ENCODE measurements at places on chromosomes 11 and 22. TPM values are rescaled to one million over a fixed set of nuclear protein-coding genes. Genes with fewer than 3 reads are reported as not detected.

Gene MAPK11
- total RNA-seq: 131 TPM

Gene ROM1
- total RNA-seq: 1.3 TPM

GRCh38 chr11:680970-681369 lies 14.1 kb downstream of the DEAF1 start:
- H3K27ac ChIP-seq: no peak overlapping the region
- peaks cover 3% of the 10 kb centered on the region for H3K36me3 ChIP-seq
- H3K4me3 ChIP-seq: no peak overlapping the region

DNA sequence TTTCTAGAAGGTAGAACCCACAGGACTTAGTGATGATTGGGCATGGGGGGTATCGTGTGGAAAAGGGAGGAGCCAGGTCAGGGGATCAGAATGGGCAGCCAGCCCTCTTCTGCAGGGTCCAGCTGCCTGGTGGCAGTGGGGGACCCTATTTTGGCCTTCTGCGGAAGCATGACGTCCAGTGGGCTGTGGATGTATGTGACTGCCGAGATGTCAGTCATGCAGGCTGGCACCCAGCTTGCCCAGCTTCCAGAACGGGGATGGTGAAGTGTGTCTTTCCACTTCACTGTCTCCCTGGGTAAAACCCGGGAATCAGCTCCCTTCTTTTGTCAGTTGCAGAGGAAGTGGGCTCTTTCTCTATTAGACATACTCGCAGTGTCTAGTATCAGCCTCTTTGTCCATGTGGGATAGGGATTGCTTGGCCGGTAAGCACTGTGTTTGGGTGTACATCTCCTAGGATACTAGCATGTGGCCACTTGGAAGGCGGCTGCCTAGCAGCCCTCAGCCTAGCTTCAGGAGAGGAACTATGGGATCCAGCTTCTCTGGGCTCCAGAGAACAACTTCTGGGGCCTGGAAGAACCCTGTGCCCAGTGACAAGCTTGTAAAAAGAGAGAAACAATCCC lies 51.4 kb downstream of the GRIK4 start:
- no peak overlapping the region for H3K27ac ChIP-seq
- DNase-seq: no peak
- H3K36me3 ChIP-seq: no peaks in the 10 kb centered on the region
- H3K4me1 ChIP-seq: peaks cover 25% of the 10 kb centered on the region
- peaks cover 8% of the 10 kb centered on the region for H3K27me3 ChIP-seq

Gene DHCR7
- total RNA-seq: 145 TPM

GRCh38 chr11:62020661-62021060 lies 53.2 kb upstream of the FTH1 start:
- no peak overlapping the region for H3K27ac ChIP-seq
- peaks cover 2% of the 10 kb centered on the region for H3K36me3 ChIP-seq
- H3K4me3 ChIP-seq: no peak overlapping the region
- H3K4me1 ChIP-seq: no peaks in the 10 kb centered on the region
- H3K27me3 ChIP-seq: no peaks in the 10 kb centered on the region

DNA sequence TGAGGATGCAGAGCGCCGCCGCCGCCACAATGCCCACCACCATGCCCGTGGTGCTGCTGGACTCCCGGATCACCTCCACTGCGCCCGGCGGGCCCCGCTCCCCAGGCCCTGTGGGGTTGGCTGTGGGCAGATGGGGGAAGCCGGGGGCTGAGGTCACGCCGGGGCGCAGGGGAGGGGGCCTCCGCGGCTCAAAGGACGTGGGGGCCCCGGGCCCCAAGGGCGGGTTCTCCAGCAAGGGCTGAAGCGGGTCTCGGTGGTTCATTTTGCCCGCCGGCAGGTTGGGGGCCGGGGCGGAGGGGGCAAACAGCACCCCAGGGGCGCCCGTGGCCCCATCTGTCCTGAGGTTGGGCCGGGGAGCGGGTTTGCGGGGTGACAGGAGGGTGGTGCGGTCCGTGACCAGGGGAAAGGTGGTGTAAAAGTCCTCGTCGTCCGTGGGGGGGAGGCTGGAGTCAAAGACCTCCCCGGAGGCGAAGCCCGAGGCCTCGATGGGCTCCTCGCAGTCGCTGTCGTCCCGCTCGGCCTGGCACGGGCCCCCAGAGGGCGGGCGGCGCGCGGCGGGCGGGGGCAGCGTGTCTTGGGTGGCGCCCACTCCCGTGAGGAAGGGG lies 16.5 kb downstream of the SLC22A12 start:
- no peaks in the 10 kb centered on the region for H3K36me3 ChIP-seq
- H3K4me3 ChIP-seq: no peak overlapping the region
- DNase-seq: no peak

GRCh38 chr11:17652556-17652955 lies 66.8 kb upstream of the MYOD1 start:
- H3K4me1 ChIP-seq: peaks cover 4% of the 10 kb centered on the region
- no peak for DNase-seq
- no peak overlapping the region for H3K27ac ChIP-seq
- H3K36me3 ChIP-seq: peaks cover 13% of the 10 kb centered on the region
- H3K4me3 ChIP-seq: no peak overlapping the region

GRCh38 chr22:50018608-50019285 lies 6.2 kb upstream of the IL17REL start:
- H3K36me3 ChIP-seq: peaks cover 8% of the 10 kb centered on the region
- H3K4me1 ChIP-seq: no peaks in the 10 kb centered on the region
- no peak overlapping the region for H3K27ac ChIP-seq
- DNase-seq: no peak

- peaks cover 29% of the 10 kb centered on the region for H3K4me1 ChIP-seq
- no peaks in the 10 kb centered on the region for H3K36me3 ChIP-seq
- no peak for DNase-seq
Measured at GRCh38 chr11:134637091-134638015, 225.3 kb upstream of the B3GAT1 start.

DNA sequence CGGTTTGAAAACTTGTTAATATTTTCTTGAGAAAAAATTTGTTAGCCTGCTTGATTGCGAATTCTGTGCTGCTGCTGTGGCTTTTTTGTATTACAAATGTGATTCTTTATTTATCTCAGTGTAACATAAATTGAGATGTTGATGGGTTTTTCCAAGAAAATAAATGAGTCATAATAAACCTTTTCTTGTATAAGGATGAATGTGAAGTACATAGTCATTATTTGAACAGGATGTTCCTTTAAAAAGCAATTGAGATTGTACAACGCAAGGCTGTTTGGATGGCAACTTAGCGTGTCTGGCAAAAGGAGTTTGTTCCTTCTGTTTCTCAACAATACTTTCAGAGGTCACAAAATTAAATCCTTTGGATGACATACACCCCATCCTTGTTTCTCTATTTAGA lies 24.6 kb upstream of the CARD18 start:
- no peak overlapping the region for H3K4me3 ChIP-seq
- no peak for DNase-seq
- no peaks in the 10 kb centered on the region for H3K36me3 ChIP-seq
- H3K4me1 ChIP-seq: no peaks in the 10 kb centered on the region
- no peaks in the 10 kb centered on the region for H3K27me3 ChIP-seq
- no peak overlapping the region for H3K27ac ChIP-seq

DNA sequence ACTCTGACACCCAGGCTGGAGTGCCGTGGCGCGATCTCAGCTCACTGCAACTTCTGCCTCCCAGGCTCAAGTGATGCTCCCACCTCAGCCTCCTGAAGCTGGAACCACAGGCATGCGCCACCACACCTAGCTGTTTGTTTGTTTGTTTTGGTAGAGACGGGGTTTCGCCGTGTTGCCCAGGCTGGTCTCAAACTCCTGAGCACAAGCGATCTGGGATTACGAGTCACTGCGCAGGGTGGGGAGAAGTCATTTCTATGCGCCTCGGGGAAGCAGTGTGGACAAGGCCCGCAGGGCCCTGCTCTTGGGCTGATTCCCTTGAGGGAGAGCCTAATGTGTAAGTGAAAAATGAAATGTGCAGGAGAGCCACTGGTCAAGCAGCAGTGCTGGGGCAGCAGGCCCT lies 19.6 kb upstream of the SEPTIN5 start:
- DNase-seq: no peak
- peaks cover 2% of the 10 kb centered on the region for H3K4me1 ChIP-seq
- H3K36me3 ChIP-seq: no peaks in the 10 kb centered on the region

DNA sequence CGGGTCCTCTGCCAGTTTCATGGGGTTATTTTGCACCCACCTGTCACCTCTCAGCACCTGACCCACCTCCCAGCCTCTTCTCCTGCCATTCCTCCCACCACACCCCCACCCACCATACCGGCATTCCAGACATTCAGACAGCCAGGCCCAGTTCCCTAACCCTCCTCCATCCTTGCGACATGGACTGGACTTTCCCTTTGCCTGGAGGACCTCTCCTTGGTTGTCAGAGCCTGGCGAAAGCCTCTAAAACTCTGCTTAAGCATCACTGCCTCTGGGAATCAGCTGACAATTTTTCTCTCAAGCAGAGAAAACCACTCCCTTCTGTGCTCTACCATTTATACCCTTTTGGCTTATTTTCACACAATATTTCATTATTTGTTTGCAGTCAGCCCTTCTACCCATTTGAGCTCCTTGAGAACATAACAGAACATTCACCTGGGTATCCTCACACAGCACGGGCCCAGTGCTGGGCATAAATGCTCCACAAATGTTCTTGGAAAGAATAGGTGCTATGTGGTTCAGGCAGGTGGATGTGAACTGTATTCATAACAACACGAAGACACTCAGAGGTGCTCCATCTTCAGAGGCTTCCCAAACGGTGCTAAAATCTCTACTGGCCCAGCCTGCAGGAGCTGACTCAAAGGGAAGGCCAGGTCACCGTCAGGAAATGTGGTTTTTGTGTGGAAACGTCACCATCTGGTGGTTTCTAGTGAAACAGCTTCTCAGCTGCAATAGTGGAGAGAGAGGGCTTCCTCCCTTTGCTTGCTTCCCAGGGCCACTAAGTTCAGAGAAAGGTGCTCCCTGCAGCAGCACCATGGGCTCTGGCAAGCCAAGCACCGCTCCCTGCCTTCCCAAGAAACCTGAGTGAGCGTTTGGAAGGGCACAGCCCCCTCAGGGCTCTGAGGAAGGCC lies 10.4 kb downstream of the SPATA19 start:
- H3K4me3 ChIP-seq: no peak overlapping the region
- H3K27me3 ChIP-seq: peaks cover 9% of the 10 kb centered on the region
- DNase-seq: peak; percentile 47
- H3K27ac ChIP-seq: peak overlapping the region; percentile 38

Gene PRODH
- 4.0 TPM for total RNA-seq

DNA sequence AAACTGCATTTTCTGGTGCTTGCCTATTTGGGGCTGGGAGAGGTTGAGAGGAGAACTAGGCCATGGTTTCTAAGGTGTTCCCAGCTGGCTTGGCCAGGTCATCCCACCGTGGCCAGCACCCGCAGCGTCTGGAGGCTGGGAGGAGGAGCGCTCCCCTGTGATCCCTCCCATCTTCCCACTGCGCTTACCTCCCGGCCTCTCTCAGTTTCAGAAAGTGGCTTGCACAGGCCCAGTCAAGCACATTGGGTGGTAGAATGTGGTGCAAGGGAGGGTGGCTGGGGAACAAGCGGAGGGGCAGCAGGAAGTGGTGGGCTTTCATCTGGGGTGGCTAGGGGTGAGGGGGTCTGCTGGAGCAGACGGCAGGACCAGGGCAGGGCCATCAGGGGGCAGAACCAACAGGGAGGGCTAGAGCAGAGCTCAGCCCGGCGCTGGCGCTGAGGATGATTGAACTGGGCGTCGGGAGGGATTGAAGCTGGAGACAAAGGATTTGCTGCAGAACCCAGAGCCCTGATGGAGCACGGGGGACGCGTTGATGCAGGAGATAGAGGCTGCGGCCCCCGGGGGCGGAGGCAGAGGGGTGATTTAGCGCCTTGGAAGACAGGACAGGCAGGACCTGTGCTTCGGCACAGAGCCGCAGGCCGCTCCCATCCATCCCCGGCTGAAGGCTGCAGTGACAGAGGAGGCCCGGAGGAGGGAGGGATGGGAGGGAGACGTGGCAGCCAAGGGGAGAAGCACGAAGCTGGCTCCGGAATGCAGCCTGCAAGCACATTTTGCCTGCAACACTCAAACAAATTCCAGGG lies 76.0 kb downstream of the TRIM29 start:
- H3K36me3 ChIP-seq: no peaks in the 10 kb centered on the region
- H3K4me3 ChIP-seq: no peak overlapping the region
- H3K4me1 ChIP-seq: peaks cover 18% of the 10 kb centered on the region
- H3K27ac ChIP-seq: no peak overlapping the region

DNA sequence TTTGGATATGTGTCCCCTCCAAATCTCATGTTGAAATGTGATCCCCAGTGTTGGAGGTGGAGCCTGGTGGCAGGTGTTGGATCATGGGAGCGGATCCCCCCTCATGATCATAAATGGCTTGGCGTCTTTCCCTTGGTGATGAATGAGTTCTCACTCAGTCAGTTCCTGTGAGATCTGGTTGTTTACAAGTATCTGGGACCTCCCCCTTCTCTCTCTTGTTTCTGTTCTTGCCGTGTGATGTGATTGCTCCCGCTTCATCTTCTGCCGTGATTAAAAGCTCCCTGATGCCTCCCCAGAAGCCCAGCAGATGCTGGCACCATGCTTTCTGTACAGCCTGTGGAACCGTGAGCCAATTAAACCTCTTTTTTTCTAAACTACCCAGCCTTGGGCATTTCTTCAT lies 102.2 kb downstream of the SEZ6L start:
- H3K36me3 ChIP-seq: peaks cover 4% of the 10 kb centered on the region
- no peak overlapping the region for H3K27ac ChIP-seq
- H3K27me3 ChIP-seq: no peaks in the 10 kb centered on the region
- DNase-seq: no peak
- no peak overlapping the region for H3K4me3 ChIP-seq

- H3K27me3 ChIP-seq: peaks cover 2% of the 10 kb centered on the region
- H3K4me3 ChIP-seq: no peak overlapping the region
- no peak overlapping the region for H3K27ac ChIP-seq
Measured at GRCh38 chr11:83549984-83550667, 264.0 kb upstream of the CCDC90B start.

DNA sequence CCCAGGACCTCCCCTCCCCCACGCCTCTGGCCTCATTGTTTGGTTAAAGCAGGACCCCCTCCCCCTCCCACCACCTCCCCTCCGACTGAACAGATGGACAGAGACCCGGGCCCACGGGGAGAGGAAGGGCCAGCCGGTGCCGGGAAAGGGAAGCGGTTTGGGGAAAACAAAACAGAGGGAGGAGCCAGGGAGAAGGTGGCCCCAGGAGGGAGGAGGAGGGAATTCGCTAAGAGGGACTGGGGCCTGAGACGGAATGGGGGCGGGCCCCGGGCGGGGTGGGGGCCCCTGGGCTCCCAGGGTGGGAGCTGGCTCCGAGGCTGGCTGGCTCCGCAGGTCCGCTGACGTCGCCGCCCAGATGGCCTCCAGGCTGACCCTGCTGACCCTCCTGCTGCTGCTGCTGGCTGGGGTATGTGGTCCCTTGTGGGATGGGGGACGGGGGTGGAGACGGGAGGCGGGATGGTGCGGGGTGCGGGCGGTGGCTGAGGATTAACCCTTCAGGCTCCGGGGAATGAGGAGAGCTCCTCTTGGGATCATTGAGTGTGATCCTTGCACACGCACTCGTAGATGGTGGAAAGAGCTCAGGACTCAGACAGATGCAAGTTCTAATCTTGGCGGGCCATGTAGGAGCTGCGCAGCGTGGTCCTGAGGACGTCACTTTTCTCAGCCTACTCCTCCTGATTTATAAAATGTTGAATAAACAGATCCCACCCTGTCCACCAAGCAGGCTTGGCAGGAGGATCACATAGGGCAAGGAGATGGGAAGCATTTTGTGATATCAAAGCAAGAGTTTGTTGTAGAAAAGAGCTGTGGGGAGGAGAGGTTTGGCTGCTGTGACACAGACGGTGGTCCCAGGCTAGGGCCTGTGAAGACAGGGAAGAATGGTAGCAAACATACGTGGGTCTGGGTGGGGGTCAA lies 688 bp downstream of the SERPING1 start:
- H3K36me3 ChIP-seq: no peaks in the 10 kb centered on the region
- peaks cover 46% of the 10 kb centered on the region for H3K4me1 ChIP-seq
- DNase-seq: peak; percentile 97
- peak overlapping the region; percentile 94 for H3K4me3 ChIP-seq
- H3K27ac ChIP-seq: peak overlapping the region; percentile 99

Data from glutamatergic neuron (in vitro differentiated cells).